ENCODE measurements at places on chromosomes 11 and 22. TPM values are rescaled to one million over a fixed set of nuclear protein-coding genes. Genes with fewer than 3 reads are reported as not detected.

DNA sequence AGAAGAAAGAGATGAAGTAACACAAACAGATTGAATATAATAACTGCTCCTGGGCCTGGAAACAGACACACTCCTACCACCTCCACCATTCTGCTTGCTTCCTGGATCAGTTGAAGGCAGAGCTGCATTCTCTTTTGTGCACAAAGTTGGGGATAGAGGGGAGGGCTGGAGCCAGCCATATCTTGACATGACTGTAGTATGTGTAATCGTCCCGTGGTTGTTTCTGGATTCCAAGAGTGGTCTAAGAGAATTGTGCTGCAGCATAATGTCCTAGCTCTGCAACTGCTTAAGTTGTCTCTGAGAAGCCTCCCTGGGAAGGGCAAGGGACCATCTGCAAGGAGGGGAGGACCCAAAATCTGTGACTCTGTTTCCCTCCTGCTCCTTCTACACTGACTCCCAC is 3.2 kb downstream of the CRY2 start:
- no peak overlapping the region for H3K27ac ChIP-seq
- DNase-seq, result no peak
- no peak overlapping the region for H3K4me3 ChIP-seq
- peaks cover 11% of the 10 kb centered on the region for H3K4me1 ChIP-seq
- H3K36me3 ChIP-seq, result no peaks in the 10 kb centered on the region

DNA sequence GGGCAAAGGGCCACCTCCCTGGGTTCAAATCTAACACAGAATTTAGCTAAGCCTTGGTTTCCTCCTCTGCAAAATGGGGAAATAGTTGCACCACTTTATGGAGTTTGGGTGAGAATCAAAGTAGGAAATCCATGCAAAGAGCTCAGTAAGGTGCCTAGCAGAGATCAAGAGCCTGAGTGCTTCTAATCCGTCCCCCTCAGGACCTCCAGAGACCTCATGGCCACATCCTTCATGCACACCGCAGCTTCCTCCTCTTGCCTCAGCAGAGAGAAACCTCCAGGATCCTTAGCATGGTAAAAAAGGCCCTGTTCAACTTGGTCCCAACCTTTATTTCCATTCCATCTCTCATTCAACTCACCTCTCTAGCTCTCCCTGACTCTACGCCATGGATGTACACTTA is 37.8 kb upstream of the NAV2 start:
- peaks cover 18% of the 10 kb centered on the region for H3K4me1 ChIP-seq
- no peak overlapping the region for H3K4me3 ChIP-seq
- no peaks in the 10 kb centered on the region for H3K36me3 ChIP-seq

Gene RFPL2
- polyA plus RNA-seq, result 0.15 TPM

Gene NXPE4
- not detected for polyA plus RNA-seq
